ENCODE measurements at places on chromosomes 3 and 15. TPM values are rescaled to one million over a fixed set of nuclear protein-coding genes. Genes with fewer than 3 reads are reported as not detected.
A peak's percentile ranks its signal among the peaks of the same experiment; 100 is the strongest.

DNA sequence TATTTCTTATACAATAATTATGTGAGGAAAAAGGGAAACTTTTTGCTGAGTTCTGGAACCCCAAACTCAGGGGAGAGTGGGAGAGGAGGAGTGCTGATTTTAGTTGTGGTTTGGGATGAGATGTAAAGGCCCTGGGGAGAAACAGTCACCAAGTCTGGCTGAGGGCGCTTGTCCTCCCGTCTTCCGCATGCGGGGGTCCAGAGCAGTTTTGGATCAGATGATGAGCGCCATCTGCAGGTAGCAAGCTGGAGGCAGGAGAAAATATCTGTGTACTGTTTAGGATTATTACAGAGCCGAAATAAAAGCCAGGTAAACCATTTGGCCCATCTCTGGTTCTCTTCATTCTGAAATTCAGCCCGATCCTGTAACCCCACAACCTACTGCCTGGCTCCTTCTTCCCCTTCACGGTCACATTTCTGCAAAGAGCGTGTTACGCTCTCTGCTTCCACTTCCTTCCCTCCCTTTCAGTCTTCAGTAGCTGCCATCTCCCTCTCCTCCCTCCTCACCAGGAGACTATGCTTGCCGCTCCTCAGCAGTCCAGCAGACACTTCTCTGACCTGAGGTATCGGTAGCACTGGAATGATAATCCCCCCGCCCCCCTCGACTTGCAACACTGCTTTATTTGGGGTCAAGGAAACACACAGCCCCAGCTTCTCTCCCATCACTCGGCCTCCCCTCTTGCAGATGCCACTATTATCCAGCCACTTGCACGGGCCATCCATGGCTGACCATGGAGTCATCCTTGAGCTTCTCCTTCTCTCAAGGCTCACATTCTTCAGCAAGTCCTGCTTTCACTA, 1.4 kb upstream of the PARP14 start:
- peak; percentile 89 for DNase-seq

GRCh38 chr3:6229778-6230410, 631.0 kb upstream of the GRM7 start:
- no peak for DNase-seq

DNA sequence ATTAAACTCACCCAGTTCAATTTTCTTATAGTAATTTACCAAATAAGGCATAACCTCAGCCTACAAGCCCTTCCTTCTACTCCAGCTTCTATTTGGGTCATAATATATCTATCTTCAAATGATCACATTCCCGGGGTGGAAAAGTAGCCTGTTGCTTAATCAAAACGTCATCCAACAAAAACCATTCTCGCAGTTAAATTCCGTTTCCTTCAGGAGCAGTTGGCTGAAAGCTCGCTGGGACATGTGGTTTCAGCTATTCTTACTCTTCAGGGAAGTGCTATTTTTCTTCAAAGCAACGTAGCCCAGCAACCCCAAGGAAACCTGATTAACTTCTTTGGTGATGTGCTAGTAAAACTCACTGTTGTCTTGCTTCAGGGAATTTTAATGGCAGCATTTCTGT, 59.6 kb downstream of the MAGI1 start:
- peak; percentile 54 for DNase-seq

DNA sequence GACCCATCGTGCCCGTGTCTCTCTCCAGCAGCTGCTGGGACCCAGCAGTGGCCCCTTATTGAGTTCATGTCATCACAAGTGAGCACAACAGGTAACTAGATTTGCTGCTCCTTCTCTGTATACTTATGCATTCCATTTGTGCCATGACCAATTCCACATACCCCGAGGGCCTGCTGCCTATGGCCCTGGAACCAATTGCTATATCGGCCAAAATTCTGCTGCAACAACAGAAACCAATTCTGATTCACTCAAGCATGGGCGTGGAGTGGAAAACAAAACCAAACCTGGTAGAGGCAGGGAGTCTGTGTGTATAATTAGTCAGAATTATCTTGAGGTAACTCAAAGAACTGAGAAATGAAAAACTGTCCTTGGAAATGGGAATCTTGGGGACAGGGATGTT, 516.6 kb downstream of the EPHB1 start:
- no peak for DNase-seq

Gene SLC38A3
- total RNA-seq: 1.2 TPM

- no peak for DNase-seq
Observed at GRCh38 chr3:196763179-196763578, 23.5 kb downstream of the PAK2 start.

- peak; percentile 84 for DNase-seq
Observed at GRCh38 chr3:48428572-48429316, 1.1 kb downstream of the PLXNB1 start.

DNA sequence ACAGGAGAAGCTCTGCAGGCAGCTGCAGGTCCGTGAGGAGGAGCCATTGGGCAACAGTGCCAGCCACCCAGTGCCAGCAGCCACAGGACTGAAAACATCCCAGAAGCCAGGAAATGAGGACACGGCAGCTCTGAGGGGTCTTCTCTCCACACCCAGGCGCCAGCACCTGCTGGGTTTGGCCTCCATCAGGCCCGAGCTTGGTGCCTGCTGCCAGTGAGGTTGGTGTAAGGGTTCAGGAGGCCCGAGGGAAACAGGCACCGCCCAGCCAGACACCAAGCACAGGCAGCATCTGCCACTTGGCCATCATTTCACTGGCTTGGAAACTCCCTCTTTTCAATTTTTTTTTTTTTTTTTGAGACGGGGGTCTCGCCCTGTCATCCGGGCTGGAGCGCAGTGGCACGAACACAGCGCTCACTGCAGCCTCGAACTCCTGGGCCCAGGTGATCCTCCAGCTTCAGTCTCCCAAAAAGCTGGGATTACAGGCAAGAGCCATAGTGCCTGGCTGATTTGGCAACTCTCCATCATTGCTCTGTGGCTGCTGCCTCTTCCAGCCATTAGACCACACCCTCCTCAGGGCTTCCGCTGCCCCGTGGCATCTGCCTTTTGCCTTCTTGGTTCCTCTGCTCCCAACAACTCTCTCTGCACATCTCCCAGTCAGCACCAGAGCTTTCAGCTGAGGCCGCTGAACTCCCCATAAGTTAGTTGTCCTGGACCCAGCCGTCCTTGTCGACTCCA, 1.5 kb upstream of the ITIH3 start:
- peak; percentile 60 for DNase-seq

DNA sequence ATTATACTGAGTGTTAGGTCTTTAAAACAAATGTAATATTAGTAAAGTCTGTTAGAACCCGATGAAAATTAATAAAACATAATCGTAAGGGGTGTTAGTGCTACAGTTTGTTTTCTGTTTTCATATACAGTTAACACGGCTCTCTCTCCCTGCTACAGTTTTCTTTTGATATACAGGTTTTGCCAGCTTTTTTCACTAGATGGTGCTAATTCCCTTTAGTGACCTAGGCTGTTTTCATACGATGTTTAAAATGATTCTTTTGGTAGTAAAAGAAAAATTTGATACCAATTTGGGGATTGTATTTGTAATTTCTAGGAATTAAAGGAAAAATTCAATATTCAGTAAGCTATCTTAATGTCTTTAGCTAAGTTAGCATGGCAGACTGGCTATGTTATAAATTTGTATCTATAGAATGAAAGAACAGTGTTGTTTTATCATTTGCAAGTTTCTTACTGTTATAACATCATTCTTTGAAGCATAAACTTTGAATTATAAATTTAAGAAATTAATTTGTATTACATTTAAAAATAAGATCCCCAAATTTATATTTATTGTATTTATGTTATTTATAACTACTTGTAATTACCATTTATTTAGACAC, 11.5 kb downstream of the APH1B start:
- peak; percentile 84 for DNase-seq

Gene LMAN1L
- total RNA-seq: not detected

Gene NR2E3
- 2.2 TPM for total RNA-seq

Gene SCN5A
- 6.1 TPM for total RNA-seq

Gene JAGN1
- total RNA-seq: 24.0 TPM

DNA sequence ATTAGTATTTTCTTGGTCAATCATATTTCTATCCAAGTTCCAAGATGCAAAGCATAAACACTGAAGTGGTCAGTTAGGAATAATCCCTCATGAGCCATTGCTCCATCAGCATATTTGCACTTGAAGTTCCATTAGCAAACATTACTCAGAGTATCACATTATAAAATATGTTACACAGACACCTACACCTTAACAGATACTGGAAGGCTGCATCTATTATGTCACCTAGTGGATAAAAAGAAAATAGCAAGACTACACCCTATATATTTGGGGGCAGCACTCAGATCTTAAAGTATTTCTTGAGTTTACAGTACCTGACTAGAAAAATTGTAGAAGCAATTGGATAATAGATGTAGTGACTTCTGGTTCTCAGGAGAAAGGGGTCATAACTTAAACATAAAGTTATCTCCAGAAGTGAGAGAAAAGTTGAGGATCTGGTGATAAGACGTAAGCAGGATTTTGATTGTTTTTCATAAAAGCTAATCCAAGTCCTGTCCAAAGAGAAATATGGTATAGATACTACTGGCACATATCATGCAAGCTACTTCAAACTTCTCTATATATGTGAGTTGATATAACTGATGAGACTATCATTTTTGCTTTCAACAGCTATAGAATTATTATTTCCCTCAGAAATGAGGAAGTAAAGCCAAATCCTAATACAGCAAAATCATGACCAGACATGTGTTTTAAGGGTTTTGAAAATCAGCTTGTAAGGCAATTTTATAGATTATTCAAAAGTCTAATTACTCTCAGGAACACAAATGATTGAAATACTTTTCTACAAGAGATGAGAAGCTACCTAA, 422.2 kb downstream of the GBE1 start:
- DNase-seq: peak; percentile 9

DNA sequence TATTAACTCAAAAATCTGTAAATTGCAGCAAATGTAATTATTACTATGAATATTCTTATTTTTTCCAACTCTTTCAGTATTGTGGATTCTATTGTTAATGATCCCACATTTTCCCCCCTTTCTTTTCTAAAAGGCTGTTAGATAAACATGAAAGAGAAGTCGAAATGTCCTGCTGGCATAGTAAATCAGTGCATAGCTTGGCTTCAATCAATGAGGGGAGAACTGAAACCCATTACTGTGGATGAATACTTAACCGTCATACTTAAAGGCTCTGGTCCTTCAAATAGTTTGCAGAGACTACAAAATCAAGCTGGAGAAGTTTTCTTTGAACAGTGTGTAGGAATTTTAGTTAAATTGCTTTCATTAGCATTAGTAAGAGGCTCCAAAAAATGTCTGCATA, 667.9 kb downstream of the CADM2 start:
- DNase-seq: no peak

DNA sequence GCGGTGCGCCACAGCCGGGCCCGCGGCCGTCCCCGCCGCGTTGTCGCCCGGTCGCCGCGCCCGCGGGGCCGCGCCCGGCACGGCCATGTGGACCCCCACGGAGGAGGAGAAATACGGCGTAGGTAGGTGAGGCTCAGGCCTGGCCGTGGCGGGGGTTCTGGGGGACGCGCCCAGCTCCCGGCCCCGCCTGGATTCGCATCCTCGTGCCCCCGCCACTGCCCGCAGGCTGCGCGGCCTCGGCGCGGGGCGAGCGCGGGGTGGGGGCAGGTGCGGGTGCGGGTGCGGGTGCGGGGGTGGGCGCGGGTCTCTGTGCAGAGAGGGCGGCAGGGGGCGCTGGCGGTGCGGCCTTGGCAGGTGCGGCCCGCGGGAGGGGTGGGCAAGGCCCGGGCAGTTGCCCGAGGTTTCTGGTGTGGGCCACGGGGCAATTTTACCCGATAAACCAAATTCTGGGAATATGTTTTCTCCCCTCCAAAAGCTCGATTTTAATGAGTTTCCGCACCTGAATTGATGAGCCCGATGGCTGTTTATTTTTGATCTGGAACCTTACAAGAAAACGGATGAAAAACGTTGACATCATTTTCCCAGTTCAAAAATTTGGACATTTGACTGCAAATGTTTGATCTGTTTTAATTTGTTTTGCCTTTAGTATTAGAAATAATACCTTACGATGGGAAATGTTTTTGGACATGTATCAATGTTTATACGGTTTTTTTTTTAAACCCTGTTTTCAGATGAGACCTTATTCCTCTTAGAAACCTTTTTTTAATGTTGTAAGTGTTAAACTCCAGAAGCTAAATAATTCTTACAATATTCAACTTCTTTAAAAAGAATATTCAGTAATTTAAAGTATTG, 678 bp downstream of the DOCK3 start:
- DNase-seq: no peak

Gene NRG4
- not detected for total RNA-seq

Gene NR1I2
- not detected for total RNA-seq

Gene TGM5
- total RNA-seq: 6.8 TPM

Gene SCAANT1
- total RNA-seq: not detected

- DNase-seq: no peak
Observed at GRCh38 chr3:2261747-2262146, 163.1 kb downstream of the CNTN4 start.

- DNase-seq: no peak
Observed at GRCh38 chr3:8200996-8201395, 300.6 kb upstream of the LMCD1 start.

DNA sequence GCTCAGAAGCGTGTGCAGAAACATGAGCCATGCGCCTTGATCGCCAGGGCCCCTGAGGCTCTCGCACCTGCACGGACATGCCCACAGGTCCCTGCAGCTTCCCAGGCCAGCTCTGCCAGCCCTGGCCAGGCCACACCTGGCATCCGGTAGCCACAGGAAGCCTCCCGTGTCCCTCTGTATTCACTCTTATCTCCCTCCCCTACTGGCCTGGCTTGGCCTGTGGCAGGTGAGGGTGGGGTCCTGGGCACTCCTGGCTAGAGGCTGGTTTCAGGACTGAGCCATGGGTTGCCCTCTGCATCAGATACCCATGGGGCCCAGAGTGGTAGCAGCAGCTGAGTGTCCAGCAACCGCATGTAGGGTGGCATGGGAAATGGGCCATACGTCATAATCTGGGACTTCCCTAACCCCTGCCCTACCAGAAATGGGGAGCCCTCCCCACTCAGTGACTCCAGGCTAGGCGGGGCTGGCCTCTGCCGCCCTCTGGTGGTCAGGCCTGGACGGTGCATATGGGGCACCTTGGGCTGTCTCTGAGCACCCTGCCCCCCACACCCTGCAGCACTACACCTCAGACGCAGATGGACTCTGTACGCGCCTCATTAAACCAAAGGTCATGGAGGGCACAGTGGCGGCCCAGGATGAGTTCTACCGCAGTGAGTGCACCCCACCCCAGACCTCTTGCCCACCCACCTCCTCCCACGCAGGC, 12.6 kb upstream of the LMAN1L start:
- peak; percentile 62 for DNase-seq

DNA sequence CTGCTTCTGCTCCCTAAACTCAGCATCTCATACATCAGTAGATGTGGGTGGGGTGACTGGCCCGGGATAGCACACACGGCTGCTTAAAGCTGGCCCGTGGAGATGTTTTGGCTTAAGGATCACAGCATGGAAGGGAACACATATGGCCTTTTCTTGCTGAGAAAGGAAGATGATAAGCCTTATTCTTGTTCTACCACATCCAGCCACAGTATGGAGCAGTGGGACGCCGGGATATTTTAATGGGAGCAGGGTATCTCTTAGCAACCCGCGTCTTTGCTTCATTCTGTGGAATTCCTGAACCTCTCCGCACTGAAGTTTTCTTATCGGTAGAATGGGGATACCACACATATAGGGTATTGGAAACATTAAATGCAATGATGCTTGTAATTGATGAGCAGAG, 94.1 kb upstream of the PROK2 start:
- no peak for DNase-seq
